ENCODE measurements at places on chromosomes 1 and 21. TPM values are rescaled to one million over a fixed set of nuclear protein-coding genes. Genes with fewer than 3 reads are reported as not detected.

Gene LCE2A
- total RNA-seq = not detected

Gene B4GALT3
- 85.4 TPM for total RNA-seq

Gene PTPN7
- not detected for total RNA-seq

Gene ZFP69
- total RNA-seq = not detected

Gene PRMT6
- total RNA-seq = 20.5 TPM

Gene F13B
- total RNA-seq = not detected

Gene AQP10
- not detected for total RNA-seq

Gene AMY1C
- not detected for total RNA-seq

Gene FCER1G
- total RNA-seq = not detected

Gene PDPN
- total RNA-seq = 0.47 TPM

Gene HORMAD1
- total RNA-seq = not detected

Gene COL6A2
- total RNA-seq = 654 TPM
